Spinal cord (tissue), 10 donors: ENCODE measurements at places on chromosomes 2 and 18. TPM values are rescaled to one million over a fixed set of nuclear protein-coding genes. Genes with fewer than 3 reads are reported as not detected.

DNA sequence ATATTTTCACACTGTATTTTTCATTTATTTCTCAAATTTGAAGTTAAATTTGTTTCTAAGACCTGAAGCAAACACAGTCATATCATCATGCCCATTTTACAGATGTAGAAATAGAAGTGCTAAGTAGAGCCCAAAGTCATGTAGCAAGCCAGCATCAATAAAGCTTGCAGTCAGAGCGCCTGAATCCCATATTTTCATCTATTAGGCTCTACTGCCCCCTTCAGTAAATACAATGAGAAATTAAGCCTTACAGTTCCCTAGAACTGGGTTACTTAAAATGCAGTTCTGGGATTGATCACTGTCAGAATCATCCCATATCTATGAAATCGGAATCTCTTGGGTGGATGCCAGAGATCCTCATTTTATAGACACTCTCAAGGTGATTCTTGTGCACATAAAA lies 419.9 kb downstream of the TGIF1 start:
- no peak overlapping the region for H3K4me3 ChIP-seq
- H3K27me3 ChIP-seq, result no peaks in the 10 kb centered on the region
- H3K27ac ChIP-seq, result no peak overlapping the region
- H3K36me3 ChIP-seq, result no peaks in the 10 kb centered on the region

GRCh38 chr2:200498402-200499162 lies 11.3 kb downstream of the KCTD18 start:
- no peak overlapping the region for H3K4me3 ChIP-seq
- no peaks in the 10 kb centered on the region for H3K4me1 ChIP-seq
- no peaks in the 10 kb centered on the region for H3K27me3 ChIP-seq
- H3K27ac ChIP-seq, result no peak overlapping the region
- peaks cover 9% of the 10 kb centered on the region for H3K36me3 ChIP-seq
- no peak for DNase-seq

GRCh38 chr18:45165176-45165713 lies 450.0 kb upstream of the SLC14A2 start:
- no peaks in the 10 kb centered on the region for H3K4me1 ChIP-seq
- H3K27ac ChIP-seq, result no peak overlapping the region
- H3K4me3 ChIP-seq, result no peak overlapping the region
- no peaks in the 10 kb centered on the region for H3K36me3 ChIP-seq
- no peak for DNase-seq

- H3K4me3 ChIP-seq, result no peak overlapping the region
- H3K27ac ChIP-seq, result no peak overlapping the region
- no peak for DNase-seq
- no peaks in the 10 kb centered on the region for H3K4me1 ChIP-seq
- no peaks in the 10 kb centered on the region for H3K36me3 ChIP-seq
Measured at GRCh38 chr2:200534572-200534971, 8.6 kb downstream of the SGO2 start.

DNA sequence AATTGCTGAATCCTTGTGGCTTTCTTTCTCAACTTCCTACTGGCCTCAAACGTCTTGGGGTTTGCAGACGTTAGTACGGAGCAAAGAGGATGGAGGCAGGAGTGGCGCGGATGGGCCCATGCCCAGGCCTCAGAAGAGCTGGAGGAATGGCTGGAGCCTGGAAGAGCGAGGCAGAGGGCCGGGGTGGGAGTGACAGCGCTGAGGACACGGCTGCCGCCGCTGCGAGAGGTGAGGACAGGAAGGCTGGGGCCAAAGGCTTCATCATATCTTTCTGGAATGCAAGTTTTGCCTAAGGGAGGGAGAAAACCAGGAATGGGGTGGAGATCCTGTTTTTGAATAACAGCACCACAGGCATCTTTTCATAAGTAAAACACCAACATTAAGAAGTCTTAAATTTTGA lies 178.5 kb upstream of the SESTD1 start:
- no peaks in the 10 kb centered on the region for H3K36me3 ChIP-seq
- no peak overlapping the region for H3K4me3 ChIP-seq
- no peaks in the 10 kb centered on the region for H3K4me1 ChIP-seq
- no peak overlapping the region for H3K27ac ChIP-seq
- no peaks in the 10 kb centered on the region for H3K27me3 ChIP-seq

DNA sequence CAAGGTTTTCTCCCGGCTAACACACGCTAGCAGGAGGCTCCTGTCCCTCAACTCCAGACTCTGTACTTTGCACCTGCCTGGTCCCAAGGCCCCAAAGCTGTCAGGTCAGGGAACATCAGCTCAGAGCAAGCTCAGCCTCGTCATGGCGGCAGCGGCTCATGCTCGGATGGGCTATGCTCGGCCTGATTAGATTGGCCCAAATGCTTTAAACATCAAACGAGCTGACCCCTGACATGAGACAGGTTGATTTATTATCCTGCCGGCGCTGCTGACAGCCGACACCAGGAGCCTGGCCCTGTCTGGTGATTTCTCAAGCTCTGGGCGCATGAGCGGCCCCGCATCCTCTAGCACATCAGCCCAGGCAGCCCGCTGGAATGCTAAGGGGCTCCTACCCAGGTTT lies 436.4 kb downstream of the EIPR1 start:
- no peak for DNase-seq
- H3K36me3 ChIP-seq, result no peaks in the 10 kb centered on the region
- H3K27me3 ChIP-seq, result no peaks in the 10 kb centered on the region
- H3K4me3 ChIP-seq, result no peak overlapping the region

- no peak overlapping the region for H3K4me3 ChIP-seq
- no peak overlapping the region for H3K27ac ChIP-seq
- H3K36me3 ChIP-seq, result no peaks in the 10 kb centered on the region
Measured at GRCh38 chr18:48074929-48075706, 144.7 kb upstream of the SMAD2 start.

DNA sequence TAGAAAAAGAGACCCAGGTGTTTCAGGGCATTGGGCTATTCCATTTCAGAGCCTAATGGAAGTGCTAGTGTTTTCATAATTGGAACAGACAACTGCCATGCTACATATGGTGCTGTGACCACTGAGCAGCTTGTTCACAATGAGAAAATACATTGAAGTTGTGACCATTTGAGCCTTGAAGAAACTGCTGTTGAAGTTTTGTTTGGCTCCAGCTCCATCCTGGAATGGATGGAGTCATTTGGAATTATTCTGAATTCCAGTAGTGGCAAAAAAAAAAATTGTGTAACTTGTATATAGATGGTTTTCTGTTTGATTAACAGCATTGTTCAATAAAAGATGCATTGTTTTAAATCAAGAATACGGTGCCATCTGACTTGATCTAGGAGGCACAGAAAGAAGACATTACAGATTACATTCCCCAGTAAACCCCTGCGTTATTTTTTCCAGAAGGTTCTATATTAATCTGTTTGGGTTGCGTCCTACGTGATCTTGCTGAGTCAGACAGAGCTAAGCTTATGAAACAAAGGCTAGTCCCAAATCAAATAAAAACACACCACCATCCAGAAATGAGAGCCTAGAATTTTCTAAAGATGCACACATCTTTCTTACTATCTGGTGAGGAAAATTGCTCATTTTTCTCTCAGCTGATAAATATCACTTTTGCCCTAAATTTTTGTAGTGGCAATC lies 19.2 kb downstream of the FMNL2 start:
- peaks cover 2% of the 10 kb centered on the region for H3K36me3 ChIP-seq
- peak overlapping the region; percentile 52 for H3K27ac ChIP-seq
- H3K4me1 ChIP-seq, result peaks cover 5% of the 10 kb centered on the region

DNA sequence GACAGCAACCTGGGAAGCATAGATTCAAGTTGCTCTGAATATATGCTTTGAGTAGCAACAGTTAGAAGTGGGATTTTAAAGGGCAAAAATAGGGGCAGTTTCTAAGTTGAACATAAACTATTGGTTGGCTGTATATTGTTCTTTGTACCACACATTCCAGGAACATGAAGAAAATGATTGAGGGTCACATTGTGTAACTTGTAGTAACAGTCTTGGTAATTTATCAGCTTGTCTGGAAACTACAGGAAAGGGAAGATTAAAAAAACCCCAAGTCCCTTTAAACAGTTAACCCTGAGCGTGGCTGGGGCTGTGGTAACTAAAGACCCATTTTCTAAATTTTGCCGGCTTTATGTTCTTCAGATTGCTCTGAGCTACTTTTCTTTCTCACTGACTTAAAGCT lies 7.4 kb downstream of the PLEKHB2 start:
- peaks cover 3% of the 10 kb centered on the region for H3K4me1 ChIP-seq
- DNase-seq, result no peak
- H3K4me3 ChIP-seq, result no peak overlapping the region

GRCh38 chr18:50179465-50179864 lies 15.5 kb downstream of the MYO5B start:
- no peaks in the 10 kb centered on the region for H3K4me1 ChIP-seq
- H3K36me3 ChIP-seq, result no peaks in the 10 kb centered on the region
- no peaks in the 10 kb centered on the region for H3K27me3 ChIP-seq
- H3K27ac ChIP-seq, result no peak overlapping the region
- no peak overlapping the region for H3K4me3 ChIP-seq
- no peak for DNase-seq

DNA sequence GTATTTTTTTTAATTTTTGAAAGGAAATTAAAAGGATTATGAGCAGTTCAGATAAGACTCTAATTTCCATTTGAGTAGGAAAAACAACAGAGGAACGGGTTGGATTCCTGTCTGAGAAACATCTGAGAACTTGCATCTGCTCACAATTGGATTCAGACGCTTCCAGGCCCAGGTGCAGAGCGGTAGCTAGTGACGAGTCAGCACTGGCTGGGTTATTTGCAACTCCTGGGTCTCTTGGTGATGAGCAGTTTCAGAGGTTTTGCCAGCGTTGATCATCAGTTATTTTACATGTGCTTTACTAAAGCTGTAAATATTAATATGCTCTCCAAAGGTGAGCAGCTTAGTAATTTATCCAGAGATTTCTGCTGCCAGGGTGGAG lies 39.1 kb upstream of the B3GNT7 start:
- H3K27ac ChIP-seq, result peak overlapping the region; percentile 1
- DNase-seq, result no peak
- no peak overlapping the region for H3K4me3 ChIP-seq
- peaks cover 23% of the 10 kb centered on the region for H3K4me1 ChIP-seq
- H3K27me3 ChIP-seq, result no peaks in the 10 kb centered on the region
- H3K36me3 ChIP-seq, result peaks cover 31% of the 10 kb centered on the region

DNA sequence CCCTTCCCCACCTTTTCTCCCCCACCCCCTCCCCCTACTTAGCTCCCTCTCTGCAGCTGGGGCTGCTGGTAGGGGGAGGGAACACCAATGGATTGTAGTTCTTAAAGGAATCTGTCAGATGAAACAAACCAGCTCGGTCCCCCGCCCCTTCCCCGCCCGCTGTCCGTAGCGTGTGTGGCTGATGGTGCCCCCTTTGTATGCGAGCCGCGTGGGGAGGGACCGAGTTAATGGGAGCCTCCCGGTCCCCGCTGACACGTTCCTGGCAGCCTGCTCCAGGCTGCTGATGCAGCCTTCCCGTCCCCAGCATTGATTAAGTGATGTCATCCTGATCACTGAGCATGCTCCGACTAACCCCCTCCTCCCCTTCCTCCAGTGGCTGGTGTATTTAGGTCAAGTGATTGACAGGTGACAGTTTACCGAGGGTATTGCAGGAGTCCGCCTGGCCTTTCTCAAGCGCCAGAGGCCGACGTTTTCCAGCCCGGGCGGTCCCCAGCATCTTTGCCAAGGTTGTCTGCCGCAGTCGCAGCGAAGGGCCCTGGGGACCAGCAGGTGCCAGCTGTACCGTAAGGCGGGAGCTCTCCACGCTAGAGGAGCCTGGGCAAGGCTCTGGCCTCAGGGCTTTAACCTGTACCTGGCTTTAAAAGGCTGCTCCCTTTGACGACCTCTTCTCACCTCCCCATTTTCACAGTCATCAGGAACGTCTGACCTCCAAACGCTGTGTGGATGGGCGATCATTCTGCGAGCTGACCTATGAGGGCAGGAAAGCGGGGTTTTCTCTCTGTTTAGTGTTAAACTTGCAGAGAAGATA lies 1.8 kb downstream of the KIF5C start:
- DNase-seq, result peak; percentile 82
- H3K36me3 ChIP-seq, result no peaks in the 10 kb centered on the region
- peak overlapping the region; percentile 61 for H3K27ac ChIP-seq
- H3K27me3 ChIP-seq, result peaks cover 6% of the 10 kb centered on the region

The CCDC150 gene
- 10.2 TPM for total RNA-seq

The GAREM1 gene
- 19.7 TPM for total RNA-seq

The DNER gene
- 56.5 TPM for total RNA-seq

The MYO7B gene
- 4.3 TPM for total RNA-seq

The DUSP2 gene
- 5.2 TPM for total RNA-seq

The FBXO48 gene
- 1.3 TPM for total RNA-seq

The CHCHD5 gene
- 22.8 TPM for total RNA-seq

The LAMA1 gene
- 38.2 TPM for total RNA-seq

The TRAK2 gene
- 57.9 TPM for total RNA-seq

The KIF5C gene
- total RNA-seq, result 79.2 TPM
